ENCODE measurements at places on chromosomes 12 and 14. TPM values are rescaled to one million over a fixed set of nuclear protein-coding genes. Genes with fewer than 3 reads are reported as not detected.

Gene TEAD4
- 2.5 TPM for total RNA-seq

GRCh38 chr14:68491793-68492192, 301.1 kb downstream of the ZFP36L1 start:
- no peak overlapping the region for H3K27ac ChIP-seq
- no peaks in the 10 kb centered on the region for H3K36me3 ChIP-seq
- no peak overlapping the region for H3K4me3 ChIP-seq

DNA sequence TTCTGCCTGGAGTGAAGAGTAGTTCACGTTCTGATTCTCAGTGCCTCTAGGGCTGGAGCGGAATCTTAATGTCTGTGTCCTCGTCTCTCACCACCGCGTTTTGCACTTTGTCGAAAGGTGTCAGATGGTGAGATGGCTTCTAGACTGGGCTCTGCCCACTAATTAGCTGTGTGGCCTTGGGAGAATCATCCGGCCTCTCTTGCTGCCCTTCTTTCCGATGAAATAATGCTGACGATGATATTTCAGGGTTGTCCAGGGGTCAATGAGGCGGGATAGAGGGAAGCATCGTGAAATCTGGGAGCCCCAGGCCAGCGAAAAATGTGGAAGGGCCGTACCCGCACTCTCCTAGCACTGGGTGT, 811 bp upstream of the GALNT16 start:
- H3K27me3 ChIP-seq, result no peaks in the 10 kb centered on the region
- no peak for DNase-seq
- no peak overlapping the region for H3K4me3 ChIP-seq
- H3K36me3 ChIP-seq, result no peaks in the 10 kb centered on the region
- H3K27ac ChIP-seq, result no peak overlapping the region

Gene BEST3
- 0.89 TPM for total RNA-seq

DNA sequence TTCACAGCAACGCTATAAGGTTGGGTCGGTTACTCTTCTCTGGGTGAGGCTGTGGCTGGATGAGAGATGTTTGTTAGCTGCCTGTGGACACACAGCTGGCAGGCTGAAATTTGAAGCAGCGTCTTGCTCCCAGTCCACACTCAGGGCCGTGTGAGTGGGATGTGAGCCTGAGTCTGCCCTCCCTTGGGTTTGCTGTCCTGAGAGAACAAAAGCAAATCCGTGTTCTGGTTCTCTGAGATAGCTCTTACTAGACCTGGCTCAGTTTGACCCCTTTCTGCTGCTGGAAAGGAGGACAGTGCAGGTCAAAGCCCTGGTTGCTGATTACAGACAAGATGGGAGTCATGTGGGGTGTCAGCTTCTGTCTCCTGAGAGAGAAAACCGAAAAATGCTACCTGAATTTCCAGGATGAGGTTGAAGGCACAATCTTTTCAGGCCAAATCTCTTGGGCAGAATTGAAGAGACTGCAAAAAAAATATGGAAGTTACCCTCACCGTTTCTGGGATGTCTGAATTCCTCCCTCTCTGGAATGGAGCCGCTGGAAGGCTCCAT, 270.8 kb downstream of the ZFP36L1 start:
- H3K4me1 ChIP-seq, result peaks cover 57% of the 10 kb centered on the region
- H3K36me3 ChIP-seq, result no peaks in the 10 kb centered on the region
- H3K27ac ChIP-seq, result peak overlapping the region; percentile 76
- H3K4me3 ChIP-seq, result no peak overlapping the region
- DNase-seq, result no peak

GRCh38 chr12:12191008-12191407, 75.8 kb downstream of the LRP6 start:
- H3K36me3 ChIP-seq, result peaks cover 4% of the 10 kb centered on the region
- H3K27ac ChIP-seq, result no peak overlapping the region
- no peak overlapping the region for H3K4me3 ChIP-seq
- no peaks in the 10 kb centered on the region for H3K27me3 ChIP-seq
- no peaks in the 10 kb centered on the region for H3K4me1 ChIP-seq

Gene ERC1
- 8.0 TPM for total RNA-seq

DNA sequence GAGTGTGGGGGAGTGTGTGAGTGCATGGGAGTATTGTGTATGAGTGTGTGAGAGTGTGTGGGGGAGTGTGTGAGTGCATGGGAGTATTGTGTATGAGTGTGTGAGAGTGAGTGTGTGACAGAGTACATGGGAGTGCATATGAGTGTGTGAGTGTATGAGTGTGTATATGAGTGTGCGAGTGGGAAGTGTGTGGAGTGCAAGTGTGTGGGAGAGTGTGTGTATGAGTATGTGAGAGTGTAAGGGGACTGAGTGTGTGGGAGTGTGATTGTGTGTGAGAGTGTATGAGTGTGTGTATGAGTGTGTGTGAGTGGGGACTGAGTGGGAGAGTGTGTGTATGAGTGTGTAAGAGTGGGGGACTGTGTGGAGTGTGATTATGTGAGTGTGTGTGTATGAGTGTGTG, 40.7 kb downstream of the PRIMA1 start:
- H3K27me3 ChIP-seq, result peaks cover 3% of the 10 kb centered on the region
- no peak for DNase-seq
- no peaks in the 10 kb centered on the region for H3K4me1 ChIP-seq
- H3K36me3 ChIP-seq, result no peaks in the 10 kb centered on the region

- H3K27me3 ChIP-seq, result no peaks in the 10 kb centered on the region
- H3K4me1 ChIP-seq, result no peaks in the 10 kb centered on the region
- no peaks in the 10 kb centered on the region for H3K36me3 ChIP-seq
- DNase-seq, result no peak
Observed at GRCh38 chr12:57936513-57936883, 4.9 kb upstream of the ATP23 start.

Gene TCL1B
- not detected for total RNA-seq

Gene ATF7IP
- total RNA-seq, result 25.6 TPM

Gene ESYT1
- 93.5 TPM for total RNA-seq

- no peaks in the 10 kb centered on the region for H3K27me3 ChIP-seq
- H3K27ac ChIP-seq, result peak overlapping the region; percentile 72
- H3K4me1 ChIP-seq, result no peaks in the 10 kb centered on the region
- no peak for DNase-seq
- H3K36me3 ChIP-seq, result no peaks in the 10 kb centered on the region
Observed at GRCh38 chr12:116319898-116320621, 42.6 kb upstream of the MED13L start.

GRCh38 chr12:167959-168600, 45.9 kb downstream of the SLC6A12 start:
- H3K27me3 ChIP-seq, result no peaks in the 10 kb centered on the region
- H3K4me1 ChIP-seq, result peaks cover 2% of the 10 kb centered on the region
- no peak for DNase-seq

- no peaks in the 10 kb centered on the region for H3K36me3 ChIP-seq
- no peaks in the 10 kb centered on the region for H3K27me3 ChIP-seq
- no peaks in the 10 kb centered on the region for H3K4me1 ChIP-seq
- H3K27ac ChIP-seq, result no peak overlapping the region
- no peak overlapping the region for H3K4me3 ChIP-seq
Observed at GRCh38 chr14:61889914-61890351, 127.7 kb downstream of the SNAPC1 start.

Gene SIRT4
- 1.6 TPM for total RNA-seq

- no peaks in the 10 kb centered on the region for H3K36me3 ChIP-seq
- H3K4me3 ChIP-seq, result no peak overlapping the region
- DNase-seq, result peak; percentile 8
Observed at GRCh38 chr14:22651586-22651985, 7.4 kb upstream of the OR6J1 start.

GRCh38 chr14:55019968-55020554, 6.8 kb downstream of the WDHD1 start:
- H3K27me3 ChIP-seq, result no peaks in the 10 kb centered on the region
- DNase-seq, result no peak
- no peaks in the 10 kb centered on the region for H3K36me3 ChIP-seq
- H3K4me3 ChIP-seq, result no peak overlapping the region
- no peaks in the 10 kb centered on the region for H3K4me1 ChIP-seq

- H3K4me1 ChIP-seq, result no peaks in the 10 kb centered on the region
- H3K27ac ChIP-seq, result no peak overlapping the region
- DNase-seq, result no peak
- no peaks in the 10 kb centered on the region for H3K36me3 ChIP-seq
Observed at GRCh38 chr14:31939934-31940333, 137.2 kb upstream of the ARHGAP5 start.

DNA sequence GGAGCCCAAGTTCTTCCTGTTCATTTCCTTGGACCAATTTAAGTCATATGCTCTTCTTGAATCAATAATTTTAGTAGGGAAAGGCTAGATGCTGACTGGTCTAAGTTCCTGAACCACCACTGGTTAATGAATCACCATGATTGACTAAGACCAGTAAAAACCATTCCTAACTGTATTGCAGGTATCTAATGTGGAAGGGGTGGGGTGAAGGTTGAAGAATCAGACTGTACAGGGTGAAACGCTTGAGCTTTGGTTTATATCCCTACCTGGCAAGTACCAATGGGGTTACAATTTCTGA, 100.1 kb downstream of the DYRK2 start:
- no peaks in the 10 kb centered on the region for H3K27me3 ChIP-seq
- no peak overlapping the region for H3K4me3 ChIP-seq
- no peaks in the 10 kb centered on the region for H3K36me3 ChIP-seq

GRCh38 chr12:105640761-105641160, 310.3 kb downstream of the C12orf75 start:
- H3K4me1 ChIP-seq, result no peaks in the 10 kb centered on the region
- no peak overlapping the region for H3K4me3 ChIP-seq
- no peaks in the 10 kb centered on the region for H3K27me3 ChIP-seq
- H3K27ac ChIP-seq, result no peak overlapping the region
- no peak for DNase-seq

DNA sequence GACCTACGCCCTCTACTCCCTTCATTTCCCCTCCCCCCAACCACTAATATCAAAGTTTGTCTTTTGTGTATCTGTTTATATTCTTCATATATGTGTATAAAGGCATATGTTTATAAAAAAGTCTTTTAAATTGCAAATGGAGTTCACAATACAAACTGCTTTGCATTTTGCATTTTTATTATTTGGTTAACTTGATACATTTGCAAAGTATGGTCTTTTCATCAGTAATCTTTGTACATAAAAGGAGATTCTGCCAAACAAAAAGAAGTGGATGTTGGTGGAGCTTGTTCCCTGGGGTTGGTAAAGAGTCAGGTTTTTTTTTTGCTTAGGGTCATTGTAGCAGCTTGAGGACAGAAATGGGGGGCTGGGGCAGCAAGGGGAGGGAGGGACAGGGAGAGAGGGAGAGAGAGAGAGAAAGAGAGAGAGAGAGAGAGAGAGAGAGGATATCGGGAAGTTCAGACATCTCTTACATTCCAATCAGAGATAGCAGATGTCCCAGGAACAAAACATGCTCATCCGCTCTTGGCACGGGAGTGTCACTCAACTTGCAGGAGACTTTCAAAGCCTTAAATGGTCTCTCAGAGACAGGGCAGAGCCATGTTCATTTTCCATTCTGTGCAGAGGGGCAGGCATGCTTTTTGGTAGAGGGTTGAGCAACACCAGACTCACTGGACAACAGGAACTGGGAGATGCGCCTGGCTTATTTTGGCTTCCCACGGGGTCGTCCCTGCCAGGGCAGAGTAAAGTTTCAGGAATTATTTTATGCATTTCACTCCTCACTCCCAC, 44.8 kb upstream of the TBX5 start:
- H3K27me3 ChIP-seq, result peaks cover 5% of the 10 kb centered on the region
- DNase-seq, result no peak
- no peaks in the 10 kb centered on the region for H3K36me3 ChIP-seq
- no peak overlapping the region for H3K27ac ChIP-seq

Gene GPR68
- total RNA-seq, result 0.37 TPM

- no peak overlapping the region for H3K27ac ChIP-seq
- H3K36me3 ChIP-seq, result no peaks in the 10 kb centered on the region
- no peak overlapping the region for H3K4me3 ChIP-seq
- peaks cover 4% of the 10 kb centered on the region for H3K27me3 ChIP-seq
Observed at GRCh38 chr14:97902630-97903029, 1105.4 kb downstream of the VRK1 start.

Gene GNPTAB
- 11.1 TPM for total RNA-seq

DNA sequence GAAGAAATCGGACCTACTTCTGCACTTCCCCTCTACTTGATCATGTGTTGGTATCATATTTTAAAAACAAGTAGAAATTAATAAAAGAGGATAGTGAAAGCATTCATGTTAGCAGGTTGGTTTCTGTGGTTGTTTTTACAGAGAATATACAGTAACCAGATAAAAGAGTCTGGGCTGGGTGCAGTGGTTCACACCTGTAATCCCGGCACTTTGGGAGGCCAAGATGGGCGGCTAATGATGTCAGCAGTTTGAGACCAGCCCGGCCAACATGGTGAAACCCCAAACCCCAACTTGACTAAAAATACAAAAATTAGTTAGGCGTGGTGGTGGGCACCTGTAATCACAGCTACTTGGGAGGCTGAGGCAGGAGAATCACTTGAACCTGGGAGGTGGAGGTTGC, 55.9 kb downstream of the LRP6 start:
- peaks cover 2% of the 10 kb centered on the region for H3K36me3 ChIP-seq
- no peak overlapping the region for H3K4me3 ChIP-seq
- H3K27ac ChIP-seq, result no peak overlapping the region
- H3K4me1 ChIP-seq, result peaks cover 10% of the 10 kb centered on the region
- H3K27me3 ChIP-seq, result no peaks in the 10 kb centered on the region

DNA sequence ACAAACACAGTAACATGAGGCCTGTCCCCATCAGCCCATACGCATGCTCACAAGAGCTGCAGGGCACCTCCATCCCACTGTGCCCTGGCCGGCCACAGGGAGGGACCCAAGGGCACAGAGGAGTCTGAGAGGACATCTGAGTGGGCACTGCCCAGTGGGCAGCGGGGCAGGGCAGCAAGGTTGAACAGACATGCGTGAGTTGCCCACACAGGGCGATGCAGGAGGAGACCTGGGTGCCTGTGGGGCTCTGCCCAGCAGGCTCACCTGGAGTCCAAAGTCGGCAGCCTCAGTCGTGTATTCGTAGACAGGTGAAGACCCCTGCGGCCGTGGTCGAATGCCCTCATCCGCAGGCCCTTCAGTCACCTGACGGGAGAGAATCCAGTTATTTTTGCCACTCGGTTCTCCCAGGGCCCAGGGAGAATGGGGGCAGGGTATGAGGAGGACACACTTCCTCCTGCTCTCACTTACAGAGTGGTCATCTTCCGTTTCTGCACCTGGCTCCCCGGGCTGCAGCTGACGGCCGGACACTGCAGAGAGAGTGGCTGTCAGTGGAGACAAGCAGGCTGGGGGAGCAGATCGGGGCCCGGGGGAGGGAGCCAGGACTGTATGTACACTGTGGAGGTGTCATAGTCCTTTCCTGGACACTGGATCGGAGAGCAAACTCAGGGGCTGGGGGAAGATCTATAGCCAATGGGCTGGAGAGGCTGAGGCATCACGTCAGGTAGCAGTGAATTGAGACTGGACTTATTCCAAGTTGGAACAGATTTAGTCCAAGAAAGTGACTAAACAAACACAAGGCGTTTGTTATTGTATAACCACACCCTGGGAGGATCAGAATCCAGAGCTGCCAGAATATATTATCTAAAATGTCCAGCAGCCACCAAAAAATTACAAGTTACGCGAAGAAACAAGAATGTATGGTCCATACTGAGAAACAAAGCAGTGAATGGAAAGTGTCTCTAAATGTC, 20.7 kb downstream of the AHNAK2 start:
- H3K27me3 ChIP-seq, result no peaks in the 10 kb centered on the region
- H3K4me3 ChIP-seq, result no peak overlapping the region
- no peaks in the 10 kb centered on the region for H3K36me3 ChIP-seq
- H3K4me1 ChIP-seq, result no peaks in the 10 kb centered on the region
